Activated CD8-positive, alpha-beta memory T cell treated with anti-CD3 and anti-CD28 coated beads, Interleukin-2, amount 50 U/mL, for 48 hours (primary cell): ENCODE measurements at places on chromosomes 6 and 20.

DNA sequence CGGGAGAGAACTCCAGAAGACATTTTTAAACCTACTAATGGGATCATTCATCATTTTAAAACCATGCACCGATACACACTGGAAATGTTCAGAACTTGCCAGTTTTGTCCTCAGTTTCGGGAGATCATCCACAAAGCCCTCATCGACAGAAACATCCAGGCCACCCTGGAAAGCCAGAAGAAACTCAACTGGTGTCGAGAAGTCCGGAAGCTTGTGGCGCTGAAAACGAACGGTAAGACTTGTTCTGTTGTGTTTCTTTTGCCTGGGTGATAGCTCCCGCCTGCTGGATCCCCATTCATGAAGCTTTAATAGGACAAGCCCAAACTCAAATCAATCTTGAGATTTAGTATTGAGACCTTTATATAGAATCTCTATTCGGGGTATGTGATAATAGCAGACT, 4.2 kb downstream of the TNFAIP3 start:
- no peak for DNase-seq

DNA sequence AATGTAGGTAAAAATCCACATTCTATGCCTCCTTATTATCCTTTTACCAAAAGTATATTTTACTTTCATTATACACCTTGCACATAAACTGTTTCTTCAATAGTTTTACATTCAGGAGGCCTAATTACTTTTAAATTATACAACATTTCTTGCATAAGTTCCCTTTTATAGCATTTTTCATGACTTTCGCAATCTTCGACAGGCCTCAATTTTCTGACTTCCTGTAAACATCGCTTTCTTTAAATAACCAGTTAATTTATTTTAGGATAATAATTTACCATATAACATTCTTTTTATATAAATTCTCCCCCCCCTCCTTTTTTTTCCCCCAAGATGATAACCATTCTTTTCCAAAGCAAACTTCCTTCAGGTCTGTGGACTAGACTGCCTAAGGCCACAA, 9.2 kb downstream of the SLC35A1 start:
- DNase-seq: no peak

- no peak for DNase-seq
Measured at GRCh38 chr20:34365765-34366213, 2.7 kb downstream of the ITCH start.

DNA sequence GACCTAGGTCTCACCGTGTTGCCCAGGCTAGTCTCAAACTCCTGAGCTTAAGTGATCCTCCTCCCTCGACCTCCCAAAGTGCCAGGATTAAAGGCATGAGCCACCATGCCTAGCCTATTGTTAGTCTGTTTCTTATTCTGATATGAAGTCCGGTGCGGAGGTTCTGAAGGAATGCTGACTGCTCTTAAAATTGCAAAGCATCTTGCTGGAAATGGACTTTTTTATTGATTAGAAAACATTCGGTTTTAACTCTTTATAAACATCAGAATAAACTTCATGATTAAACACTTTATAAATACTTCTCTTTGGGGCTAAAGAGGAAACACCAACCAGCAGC, 3.2 kb downstream of the TNFAIP3 start:
- DNase-seq: no peak

GRCh38 chr20:21826976-21827375, 121.5 kb downstream of the PAX1 start:
- no peak for DNase-seq

- DNase-seq: no peak
Measured at GRCh38 chr6:68651011-68651985, 16.2 kb downstream of the ADGRB3 start.
